ENCODE measurements at places on chromosomes 1 and 21. TPM values are rescaled to one million over a fixed set of nuclear protein-coding genes. Genes with fewer than 3 reads are reported as not detected.

- DNase-seq: no peak
Measured at GRCh38 chr1:234927971-234928640, 200.5 kb downstream of the TOMM20 start.

- DNase-seq: no peak
Measured at GRCh38 chr1:91697416-91697815, 188.5 kb downstream of the TGFBR3 start.

- DNase-seq: no peak
Measured at GRCh38 chr1:33442141-33442540, 11.2 kb upstream of the PHC2 start.

DNA sequence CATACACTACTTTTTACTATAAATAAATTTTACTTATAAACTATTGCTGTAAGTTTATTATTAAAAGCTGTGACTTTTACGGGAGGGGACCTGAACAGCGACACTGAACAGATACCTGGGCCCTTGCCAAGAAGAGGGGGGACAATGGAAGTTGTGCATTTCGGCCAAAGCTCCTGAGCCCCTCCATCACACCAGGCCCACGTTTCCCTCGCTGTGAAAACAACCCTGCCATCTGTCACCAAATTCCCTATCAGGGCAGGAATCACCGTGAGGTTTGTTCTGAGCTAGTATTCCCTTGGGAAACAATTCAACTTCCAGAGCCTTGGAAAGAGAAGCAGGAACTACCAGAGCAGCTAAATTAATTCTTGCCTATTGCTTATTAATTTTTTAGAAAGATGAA, 37.0 kb downstream of the VTCN1 start:
- no peak for DNase-seq

GRCh38 chr1:74673351-74674111, at the start of gene ERICH3:
ERICH3 (minus strand) TSS chr1:74673792; CDS start chr1:74673519, 273 bp downstream.
- no peak for DNase-seq

DNA sequence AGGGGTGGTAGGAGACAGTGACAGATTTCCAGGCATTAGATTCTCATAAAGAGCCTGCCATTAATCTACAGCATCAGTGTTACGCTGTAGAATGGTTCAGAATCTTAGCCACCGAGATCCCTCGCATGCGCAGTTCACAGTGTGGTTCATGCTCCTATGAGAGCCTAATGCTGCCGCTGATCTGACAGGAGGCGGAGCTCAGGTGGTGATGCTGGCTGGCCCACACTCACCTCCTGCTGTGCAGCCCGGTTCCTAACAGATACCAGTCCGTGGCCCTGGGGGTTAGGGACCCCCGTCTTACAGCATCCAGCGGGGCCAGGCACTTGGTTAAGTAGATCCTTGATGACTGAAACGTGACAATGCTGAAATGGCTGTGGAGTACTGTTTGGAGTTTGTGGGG, 163.6 kb upstream of the C1orf21 start:
- no peak for DNase-seq

DNA sequence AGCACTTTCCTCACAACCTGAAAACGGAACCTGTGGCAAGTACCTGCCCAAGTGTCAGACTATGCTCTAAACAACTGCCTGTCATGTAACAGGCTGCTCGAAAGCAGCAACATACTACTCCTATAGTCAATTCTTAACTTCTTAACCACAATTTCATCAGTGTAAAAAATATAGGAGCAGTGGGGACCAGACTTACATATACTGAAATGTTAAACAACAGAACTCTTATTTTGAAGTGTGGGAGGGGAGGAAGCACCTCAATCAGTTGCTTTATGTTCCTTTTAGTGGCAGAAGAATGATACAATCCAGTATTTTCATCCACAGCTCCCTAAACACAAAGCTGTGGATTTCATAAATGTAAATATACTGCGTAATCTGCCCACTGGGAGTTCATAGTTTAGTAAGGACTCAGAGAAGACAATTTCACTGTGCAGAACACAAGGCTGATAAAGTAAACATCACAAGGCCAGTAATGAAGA, 44.2 kb downstream of the WLS start:
- no peak for DNase-seq

- DNase-seq: no peak
Measured at GRCh38 chr1:209486861-209487593, 96.5 kb upstream of the CAMK1G start.

- no peak for DNase-seq
Measured at GRCh38 chr1:81414488-81415015, 386.2 kb upstream of the ADGRL2 start.

Gene SMCP
- total RNA-seq: not detected

Gene LCE1D
- not detected for total RNA-seq

Gene HCN3
- total RNA-seq: 3.8 TPM

Gene RXRG
- total RNA-seq: not detected

Gene TNFRSF1B
- total RNA-seq: 0.27 TPM

Gene LCA5L
- 4.4 TPM for total RNA-seq

Gene CASQ2
- total RNA-seq: not detected
